ENCODE measurements at places on chromosomes 12 and 14.

DNA sequence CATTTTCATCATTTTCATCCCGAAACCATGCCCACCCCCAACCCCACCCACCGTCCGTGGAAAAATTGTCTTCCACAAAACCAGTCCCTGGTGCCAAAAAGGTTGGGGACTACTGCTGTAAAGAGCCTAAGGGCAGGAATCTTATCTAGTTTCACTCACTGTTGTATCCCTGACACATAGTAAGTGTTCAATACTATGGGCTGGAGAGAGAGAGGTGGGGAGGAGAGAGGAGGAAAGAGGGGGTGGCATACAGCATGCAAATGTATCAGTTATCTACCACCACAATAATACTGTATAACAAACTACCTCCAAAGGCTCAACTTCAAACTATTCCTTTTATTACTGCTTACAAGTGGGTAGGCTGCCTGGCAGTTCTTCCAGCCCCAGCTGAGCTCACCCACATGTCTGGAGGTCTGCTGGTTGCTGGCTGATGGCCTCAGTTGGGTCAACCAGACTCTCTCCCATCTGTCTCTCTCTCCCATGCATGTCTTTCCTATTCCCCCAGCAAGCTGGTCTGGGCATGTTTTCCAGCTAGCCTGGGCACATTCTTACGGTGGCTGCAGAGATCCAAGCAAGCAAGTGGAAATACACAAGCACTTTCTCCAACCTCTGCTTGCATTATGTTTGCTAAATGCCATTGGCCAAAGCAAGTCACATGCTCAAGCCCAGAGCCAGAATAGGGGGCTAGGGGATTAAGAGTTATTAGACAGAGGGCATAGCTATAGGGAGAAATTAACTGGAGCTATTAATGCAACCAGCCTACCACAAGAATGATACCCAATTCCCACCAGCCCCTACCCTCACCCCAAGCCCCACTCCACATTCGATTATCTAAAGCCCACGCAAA lies 31.6 kb upstream of the FICD start:
- ATAC-seq, result no peak

DNA sequence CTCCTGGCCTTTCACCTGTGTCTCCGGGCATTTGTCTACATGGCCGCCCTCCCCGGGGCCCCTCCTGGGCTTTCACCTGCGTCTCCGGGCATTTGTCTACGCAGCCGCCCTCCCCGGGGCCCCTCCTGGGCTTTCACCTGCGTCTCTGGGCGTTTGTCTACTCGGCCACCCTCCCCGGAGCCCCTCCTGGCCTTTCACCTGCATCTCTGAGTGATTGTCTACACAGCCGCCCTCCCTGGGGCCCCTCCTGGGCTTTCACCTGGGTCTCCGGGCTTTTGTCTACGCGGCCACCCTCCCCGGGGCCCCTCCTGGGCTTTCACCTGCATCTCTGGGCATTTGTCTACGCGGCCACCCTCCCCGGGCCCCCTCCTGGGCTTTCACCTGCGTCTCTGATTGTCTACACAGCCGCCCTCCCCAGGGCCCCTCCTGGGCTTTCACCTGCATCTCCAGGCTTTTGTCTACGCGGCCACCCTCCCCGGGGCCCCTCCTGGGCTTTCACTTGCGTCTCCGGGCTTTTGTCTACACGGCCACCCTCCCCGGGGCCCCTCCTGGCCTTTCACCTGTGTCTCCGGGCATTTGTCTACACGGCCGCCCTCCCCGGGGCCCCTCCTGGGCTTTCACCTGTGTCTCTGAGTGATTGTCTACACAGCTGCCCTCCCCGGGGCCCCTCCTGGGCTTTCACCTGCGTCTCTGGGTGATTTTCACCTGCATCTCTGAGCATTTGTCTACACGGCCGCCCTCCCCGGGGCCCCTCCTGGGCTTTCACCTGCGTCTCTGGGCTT lies 68.0 kb upstream of the GALNT9 start:
- no peak for ATAC-seq

GRCh38 chr12:54541751-54542290 lies 7.6 kb upstream of the PDE1B start:
- ATAC-seq, result no peak

DNA sequence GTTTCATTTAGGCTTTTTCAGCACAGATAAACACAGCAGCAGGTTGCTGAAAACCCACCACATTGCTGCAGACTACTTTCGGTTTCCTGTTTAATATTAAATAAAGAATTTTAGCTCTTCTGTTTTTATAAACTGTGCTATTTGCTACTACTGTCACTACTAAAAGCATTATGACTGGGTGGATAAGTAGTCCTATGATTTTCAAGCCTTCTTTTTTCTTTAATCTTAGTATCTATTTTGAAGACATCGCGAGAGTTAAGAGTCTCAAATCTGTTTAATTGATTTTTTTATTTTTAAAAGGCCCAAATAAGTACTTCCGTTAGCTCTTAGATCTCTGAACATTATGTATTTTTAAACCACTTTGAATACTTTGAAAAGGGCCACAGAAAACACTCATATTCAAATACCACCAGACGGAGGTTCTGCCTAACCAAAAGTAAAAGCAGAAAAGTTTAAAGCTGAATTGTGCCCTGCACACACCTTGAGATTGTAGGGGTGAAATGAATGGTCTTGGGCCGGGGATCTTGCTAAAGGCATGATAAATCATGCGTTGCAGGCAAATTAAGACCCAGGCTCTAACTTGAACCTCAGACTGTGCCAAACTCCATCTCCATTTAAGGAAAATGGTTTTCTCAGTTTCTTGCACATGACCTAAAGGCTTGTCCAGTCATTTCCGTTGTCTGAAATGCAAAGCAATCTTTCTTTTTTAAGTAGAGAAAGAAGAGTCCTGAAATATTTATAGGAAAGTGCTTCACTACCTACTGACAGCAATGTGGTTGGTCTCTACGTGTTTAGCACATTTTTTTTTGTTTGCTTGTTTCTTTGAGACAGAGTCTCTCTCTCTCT lies 13.6 kb upstream of the FOXN3 start:
- ATAC-seq, result peak; percentile 84

DNA sequence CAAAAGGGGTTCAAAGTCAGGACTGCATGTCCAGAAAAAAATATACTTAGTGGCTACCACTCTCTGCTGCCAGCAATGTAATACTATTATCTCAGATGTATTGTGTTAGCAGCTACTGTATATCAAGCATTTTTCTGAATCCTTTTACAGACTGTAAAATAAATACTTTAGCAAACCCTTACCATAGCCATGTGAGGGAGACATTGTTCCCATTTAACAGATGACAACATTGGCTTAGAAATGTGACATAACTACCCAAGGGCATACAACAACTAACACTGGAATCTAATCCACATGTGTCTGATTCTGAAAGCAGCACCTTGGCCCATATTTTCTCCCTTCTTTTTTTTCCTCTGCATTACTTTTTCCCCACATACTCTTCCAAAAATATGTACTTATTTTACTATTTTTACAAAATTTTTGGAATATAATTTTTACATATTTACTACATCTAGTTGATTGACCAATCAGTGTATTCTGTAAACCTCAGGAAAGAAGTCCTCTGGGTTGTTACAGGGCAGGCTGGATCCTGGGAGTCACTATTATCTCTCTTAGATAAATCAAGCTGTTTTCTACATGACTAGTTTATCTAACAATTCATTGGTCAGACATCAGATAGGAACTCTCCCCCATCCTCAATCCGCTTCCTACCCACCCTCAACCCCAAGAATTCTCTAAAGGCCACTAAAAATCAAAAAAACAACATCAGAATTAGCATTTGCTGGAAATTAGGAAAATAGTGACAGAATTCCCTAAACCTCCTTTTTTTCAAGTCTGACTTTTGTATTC lies 154.1 kb downstream of the BTG1 start:
- no peak for ATAC-seq
